ENCODE measurements at places on chromosomes 16 and 17. TPM values are rescaled to one million over a fixed set of nuclear protein-coding genes. Genes with fewer than 3 reads are reported as not detected.

- DNase-seq: no peak
- H3K36me3 ChIP-seq: no peaks in the 10 kb centered on the region
- peaks cover 4% of the 10 kb centered on the region for H3K4me1 ChIP-seq
- no peaks in the 10 kb centered on the region for H3K27me3 ChIP-seq
- no peak overlapping the region for H3K27ac ChIP-seq
Observed at GRCh38 chr16:85428168-85428898, 184.8 kb upstream of the GSE1 start.

TP53TG3 gene
- polyA plus RNA-seq: not detected

CD300A gene
- 10.0 TPM for polyA plus RNA-seq

GRCh38 chr16:80123189-80123588 lies 417.6 kb upstream of the DYNLRB2 start:
- H3K36me3 ChIP-seq: no peaks in the 10 kb centered on the region
- H3K27ac ChIP-seq: no peak overlapping the region
- no peak for DNase-seq
- H3K4me3 ChIP-seq: no peak overlapping the region
- peaks cover 17% of the 10 kb centered on the region for H3K27me3 ChIP-seq

DNA sequence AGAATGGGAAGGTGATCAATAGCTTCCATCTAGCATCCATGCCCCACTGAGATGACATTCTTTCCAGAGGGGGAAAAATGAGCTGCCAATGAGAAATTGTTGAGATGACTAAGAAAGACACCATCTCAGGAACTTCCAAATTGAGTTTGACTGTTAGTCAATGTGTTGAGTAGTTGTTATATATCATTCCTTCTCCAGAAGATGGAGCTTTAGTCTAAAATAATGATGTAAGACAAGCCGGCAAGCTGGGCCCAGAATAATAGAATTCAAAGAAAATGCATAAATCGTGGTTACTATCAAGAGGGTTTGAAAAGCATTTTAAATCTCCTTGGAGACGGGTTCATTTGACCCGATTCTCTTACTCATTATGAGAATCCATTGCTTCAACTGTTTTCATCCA lies 71.0 kb upstream of the ATF7IP2 start:
- no peaks in the 10 kb centered on the region for H3K27me3 ChIP-seq
- no peak overlapping the region for H3K4me3 ChIP-seq
- no peak overlapping the region for H3K27ac ChIP-seq
- H3K4me1 ChIP-seq: peaks cover 19% of the 10 kb centered on the region

FADS6 gene
- not detected for polyA plus RNA-seq

DNA sequence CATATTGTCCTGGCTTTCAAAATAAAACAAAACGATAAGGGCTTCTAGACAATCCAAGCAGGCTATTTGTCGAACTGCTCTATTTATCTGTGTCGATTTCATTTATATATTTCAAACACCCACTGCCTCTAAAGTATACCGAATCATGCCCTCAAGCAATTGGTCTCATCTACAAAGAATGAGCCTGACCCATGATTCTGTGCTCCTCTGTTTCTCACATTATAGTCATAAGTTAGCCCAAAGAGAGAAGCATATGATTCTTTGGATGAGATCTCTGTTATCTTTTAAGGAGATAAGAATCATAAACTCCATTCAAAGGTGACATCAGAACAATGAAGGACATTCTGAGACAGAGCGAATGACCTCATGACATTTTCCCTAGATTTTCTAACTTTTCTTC lies 191.1 kb downstream of the MAP2K6 start:
- H3K36me3 ChIP-seq: no peaks in the 10 kb centered on the region
- DNase-seq: no peak
- H3K27ac ChIP-seq: no peak overlapping the region
- H3K4me3 ChIP-seq: no peak overlapping the region

- H3K4me1 ChIP-seq: peaks cover 56% of the 10 kb centered on the region
- no peaks in the 10 kb centered on the region for H3K36me3 ChIP-seq
- no peak overlapping the region for H3K27ac ChIP-seq
- no peak for DNase-seq
- H3K4me3 ChIP-seq: no peak overlapping the region
Observed at GRCh38 chr17:17056156-17056539, 13.9 kb downstream of the MPRIP start.

UTS2R gene
- not detected for polyA plus RNA-seq

- no peak overlapping the region for H3K27ac ChIP-seq
- no peaks in the 10 kb centered on the region for H3K27me3 ChIP-seq
- DNase-seq: no peak
- H3K36me3 ChIP-seq: no peaks in the 10 kb centered on the region
Observed at GRCh38 chr17:5283571-5284315, 1.7 kb downstream of the RABEP1 start.

GRCh38 chr17:43667947-43668348 lies 6.2 kb upstream of the MEOX1 start:
- no peaks in the 10 kb centered on the region for H3K4me1 ChIP-seq
- H3K36me3 ChIP-seq: no peaks in the 10 kb centered on the region
- no peak overlapping the region for H3K4me3 ChIP-seq
- DNase-seq: no peak
- no peak overlapping the region for H3K27ac ChIP-seq

ALOX12B gene
- 1.7 TPM for polyA plus RNA-seq

GJD3 gene
- not detected for polyA plus RNA-seq

- H3K36me3 ChIP-seq: no peaks in the 10 kb centered on the region
- peak within 1 kb of the TSS; percentile 72 for H3K4me3 ChIP-seq
- H3K27me3 ChIP-seq: no peaks in the 10 kb centered on the region
- H3K4me1 ChIP-seq: peaks cover 11% of the 10 kb centered on the region
- peak; percentile 90 for DNase-seq
- H3K27ac ChIP-seq: no peak within 1 kb of the TSS
Observed at GRCh38 chr17:78214016-78214705, at the start of gene BIRC5. Gene BIRC5 (plus strand): TSS chr17:78214253. CDS start chr17:78214317, 64 bp downstream.

DNA sequence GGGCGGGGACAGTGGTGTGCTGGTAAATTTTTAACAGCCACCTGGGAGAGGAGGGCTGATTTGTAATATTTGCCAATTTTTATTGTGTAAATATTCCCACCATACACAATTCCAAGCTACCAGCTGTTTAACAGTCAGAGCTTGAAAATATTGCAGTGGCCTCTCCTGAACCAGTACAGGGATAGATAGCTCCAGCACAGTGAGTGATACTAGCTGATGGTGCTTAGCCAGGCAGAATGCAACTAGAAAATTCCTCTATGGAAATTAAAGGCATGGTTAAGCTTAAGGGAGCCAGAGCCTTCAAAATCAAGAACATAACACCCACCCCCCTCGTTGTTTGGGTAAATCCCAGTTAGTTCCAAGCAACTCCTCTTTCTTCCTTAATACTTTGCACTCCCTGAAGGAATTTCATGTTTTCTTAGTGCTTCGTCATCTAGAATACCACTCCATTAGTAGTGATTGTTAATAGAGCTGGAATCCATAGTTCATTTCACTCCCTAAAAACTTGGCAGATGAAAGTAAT lies 96.6 kb downstream of the CYB561 start:
- no peak overlapping the region for H3K4me3 ChIP-seq
- no peaks in the 10 kb centered on the region for H3K36me3 ChIP-seq
- H3K27me3 ChIP-seq: no peaks in the 10 kb centered on the region

DNA sequence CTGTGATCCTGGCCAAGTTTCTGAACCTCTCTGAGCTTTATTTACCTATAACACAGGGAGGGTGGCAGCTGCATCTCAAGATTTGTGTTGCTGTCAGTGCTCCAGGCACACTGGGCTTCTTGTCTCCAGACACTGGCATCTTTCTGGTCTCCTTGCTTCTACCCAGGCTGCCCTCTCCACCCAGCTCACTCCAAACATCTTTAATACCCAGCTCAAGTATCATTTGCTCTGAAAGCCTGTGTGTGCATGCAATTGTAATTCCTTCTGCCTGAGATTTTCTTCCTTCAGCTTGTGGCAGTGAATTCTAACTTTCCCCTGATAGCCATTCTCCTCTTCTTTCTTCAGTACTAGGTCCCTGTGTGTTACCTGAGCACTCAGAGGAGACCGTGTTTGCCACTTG lies 50.7 kb upstream of the USP7 start:
- H3K27ac ChIP-seq: no peak overlapping the region
- peaks cover 12% of the 10 kb centered on the region for H3K27me3 ChIP-seq
- H3K4me1 ChIP-seq: no peaks in the 10 kb centered on the region
- H3K36me3 ChIP-seq: no peaks in the 10 kb centered on the region
- DNase-seq: no peak

DNA sequence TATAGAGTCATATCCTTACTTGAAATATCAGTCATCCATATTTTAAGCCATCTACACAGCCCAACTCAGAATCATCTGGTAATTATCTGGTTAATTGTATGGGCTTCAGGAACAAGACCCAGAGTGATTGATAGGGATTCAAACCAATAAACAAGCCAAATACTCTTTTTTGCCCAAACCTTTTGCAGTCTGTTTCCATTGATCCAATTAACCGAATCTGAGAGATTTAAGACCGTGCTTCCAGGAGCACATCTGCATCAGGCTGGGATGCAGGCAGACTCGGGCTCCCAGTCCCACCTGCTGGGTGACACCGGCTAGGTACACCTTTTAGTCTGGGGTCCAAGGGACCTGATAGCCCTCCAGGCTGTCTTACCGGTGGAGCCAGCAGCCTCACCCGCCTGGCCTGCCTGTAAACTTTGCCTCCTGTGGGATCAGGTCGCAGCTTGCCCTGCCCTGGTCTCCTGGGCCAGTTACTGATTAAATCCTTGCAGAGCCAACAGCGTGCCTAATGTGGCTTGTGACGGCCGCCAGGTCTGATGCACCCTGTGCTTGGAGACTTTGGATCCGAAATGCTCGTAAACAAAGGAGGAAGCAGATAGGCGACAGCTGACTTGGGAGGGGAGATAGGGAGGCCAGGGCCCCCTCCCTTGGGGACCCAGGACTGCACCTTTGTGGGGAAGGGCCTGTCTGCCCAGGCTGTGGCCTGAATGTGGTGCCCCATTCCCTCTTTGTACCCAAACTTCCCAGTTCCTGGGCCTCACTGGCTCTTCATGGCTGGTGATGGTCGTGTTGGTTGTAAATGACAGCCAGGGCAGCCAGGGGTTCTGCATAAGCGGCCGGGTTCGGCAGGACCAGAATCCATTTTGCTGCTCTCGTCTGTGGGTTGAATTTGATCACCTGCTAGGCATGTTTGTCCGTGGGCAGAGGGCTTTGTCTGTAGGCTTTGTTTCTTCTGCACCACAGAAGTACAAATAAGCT lies 3.8 kb downstream of the CMIP start:
- no peaks in the 10 kb centered on the region for H3K36me3 ChIP-seq
- H3K27me3 ChIP-seq: no peaks in the 10 kb centered on the region
- no peak for DNase-seq
- peak overlapping the region; percentile 77 for H3K4me3 ChIP-seq

- no peak overlapping the region for H3K27ac ChIP-seq
- H3K4me1 ChIP-seq: no peaks in the 10 kb centered on the region
- H3K36me3 ChIP-seq: peaks cover 8% of the 10 kb centered on the region
- no peaks in the 10 kb centered on the region for H3K27me3 ChIP-seq
- H3K4me3 ChIP-seq: no peak overlapping the region
Observed at GRCh38 chr16:48014349-48015135, 141.3 kb downstream of the ABCC12 start.

TNS4 gene
- not detected for polyA plus RNA-seq

DNA sequence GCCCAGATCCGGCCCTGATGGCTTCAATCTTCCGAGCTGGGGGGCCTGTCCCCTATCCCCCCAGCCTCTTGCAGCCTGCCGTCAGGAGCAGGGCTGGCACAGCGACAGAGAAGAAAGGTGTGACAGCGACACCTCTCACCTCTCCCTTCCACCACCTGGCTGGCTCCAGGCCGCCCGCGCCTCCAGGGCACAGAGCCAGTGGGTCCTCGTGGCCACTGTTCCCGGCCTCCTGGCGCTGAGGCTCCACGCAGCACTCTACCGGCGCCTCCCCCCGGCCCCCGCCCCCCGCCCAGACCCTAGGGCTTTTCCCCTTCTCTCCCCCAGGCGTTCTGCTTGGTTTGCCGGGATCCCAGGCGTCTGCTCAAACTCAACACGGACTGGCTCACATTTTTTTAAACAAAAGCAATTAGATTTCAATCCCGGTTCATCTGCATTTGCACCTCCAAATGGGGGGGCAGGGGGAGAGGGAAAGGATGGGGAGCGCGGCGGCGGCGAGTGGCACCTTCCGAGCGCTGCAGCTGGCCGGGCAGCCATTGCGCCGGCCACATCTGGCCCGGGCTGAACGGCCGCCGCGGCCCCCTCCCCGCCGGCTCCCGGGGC lies 12.8 kb upstream of the CBX8 start:
- H3K27me3 ChIP-seq: peaks cover 58% of the 10 kb centered on the region
- no peak overlapping the region for H3K27ac ChIP-seq
- H3K4me1 ChIP-seq: peaks cover 50% of the 10 kb centered on the region
- H3K36me3 ChIP-seq: no peaks in the 10 kb centered on the region

HSPB9 gene
- polyA plus RNA-seq: not detected

SLC47A1 gene
- polyA plus RNA-seq: not detected

NDE1 gene
- 23.5 TPM for polyA plus RNA-seq

NPIPB6 gene
- not detected for polyA plus RNA-seq
